ENCODE measurements at places on chromosomes 1 and 21.
A peak's percentile ranks its signal among the peaks of the same experiment; 100 is the strongest.

- no peak for DNase-seq
Observed at GRCh38 chr1:30366911-30367310, 356.5 kb downstream of the MATN1 start.

GRCh38 chr1:85047472-85048295 lies 616 bp downstream of the MCOLN3 start:
- no peak for DNase-seq

GRCh38 chr1:156114101-156114918 lies at the start of gene LMNA:
Gene LMNA (plus strand): TSS chr1:156114711. CDS start chr1:156114919, 208 bp downstream.
- peak; percentile 46 for DNase-seq

GRCh38 chr1:233166896-233167295 lies 128.6 kb downstream of the PCNX2 start:
- no peak for DNase-seq

- no peak for DNase-seq
Observed at GRCh38 chr1:112849425-112850033, 106.5 kb downstream of the SLC16A1 start.

GRCh38 chr1:205470131-205470530 lies 14.3 kb upstream of the BLACAT1 start:
- no peak for DNase-seq

DNA sequence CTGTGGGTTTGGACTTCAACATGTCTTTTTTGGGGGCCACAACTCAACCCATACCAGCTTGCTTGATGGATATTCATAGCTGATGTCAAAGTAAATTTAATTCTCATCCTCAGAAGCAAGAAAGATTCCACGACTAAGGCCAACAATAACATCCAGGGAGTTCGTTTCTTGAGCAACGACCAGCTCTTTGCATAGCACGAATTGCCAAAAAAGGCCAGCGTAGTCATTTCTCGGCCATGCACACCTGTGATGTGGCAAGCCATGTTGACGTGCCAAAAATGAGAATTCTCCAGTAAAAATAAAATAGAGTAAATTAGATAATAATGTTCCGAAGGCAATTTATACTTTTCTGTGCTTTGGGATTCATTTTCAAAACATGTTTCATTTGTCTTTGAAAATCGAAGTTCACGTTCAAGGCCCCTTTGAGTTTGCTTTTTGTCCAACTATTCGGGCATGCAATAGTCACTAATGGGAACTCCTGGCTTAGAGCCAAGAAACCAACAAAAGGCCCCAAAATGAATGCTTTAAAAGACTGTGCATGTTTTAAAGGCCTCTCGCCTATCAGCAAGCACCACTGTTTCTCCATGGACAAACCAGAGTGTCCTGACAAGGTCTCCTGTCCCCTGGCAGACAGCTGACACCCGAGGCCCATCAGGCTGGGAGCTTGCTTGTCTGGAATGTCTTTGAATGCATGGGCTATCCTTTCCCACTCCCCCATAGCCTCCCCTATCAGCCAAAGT lies 14.4 kb upstream of the IGSF5 start:
- DNase-seq = no peak

- DNase-seq = no peak
Observed at GRCh38 chr1:183186841-183187240, 777 bp downstream of the LAMC2 start.

DNA sequence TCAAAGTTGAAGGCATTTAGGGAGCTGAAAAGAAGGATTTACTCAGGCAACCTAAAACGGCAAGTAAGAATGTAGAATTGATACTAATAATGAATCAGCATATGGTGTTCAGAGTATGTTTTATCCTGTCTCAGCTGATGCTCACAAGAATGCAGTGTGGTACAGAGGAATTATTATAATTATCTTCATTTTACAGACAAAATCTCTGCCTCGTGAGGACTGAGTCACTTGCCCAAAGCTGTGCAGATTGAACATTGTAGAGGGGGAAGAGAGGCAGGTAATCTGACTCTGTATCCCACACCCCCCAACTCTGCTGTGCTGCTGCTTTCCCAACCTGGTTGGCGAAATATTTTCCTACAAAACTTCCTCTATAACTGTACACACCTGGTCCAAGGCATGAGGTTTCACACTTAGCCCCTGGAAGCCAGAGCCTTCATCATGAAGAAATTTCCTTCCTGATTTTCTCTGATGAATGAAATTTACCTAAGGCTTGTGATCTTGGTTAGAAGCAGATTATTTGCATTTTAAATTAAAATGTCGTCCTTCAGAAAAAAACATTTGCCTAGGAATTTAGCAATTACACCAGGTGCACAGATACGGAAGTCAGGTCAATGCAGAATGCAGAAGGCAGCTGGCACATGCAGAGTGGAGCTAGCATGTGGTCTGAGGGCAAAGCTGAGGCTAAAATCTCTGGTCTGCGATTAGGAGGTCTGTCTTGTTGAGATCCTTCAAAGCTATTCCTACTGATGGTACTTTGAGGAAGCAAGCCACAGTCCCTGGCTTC lies 52.8 kb downstream of the DPT start:
- DNase-seq = no peak

Measured in GDM1 (cell line).